Fibroblast of skin of scalp (primary cell): ENCODE measurements at places on chromosomes 4 and X.
A peak's percentile ranks its signal among the peaks of the same experiment; 100 is the strongest.

DNA sequence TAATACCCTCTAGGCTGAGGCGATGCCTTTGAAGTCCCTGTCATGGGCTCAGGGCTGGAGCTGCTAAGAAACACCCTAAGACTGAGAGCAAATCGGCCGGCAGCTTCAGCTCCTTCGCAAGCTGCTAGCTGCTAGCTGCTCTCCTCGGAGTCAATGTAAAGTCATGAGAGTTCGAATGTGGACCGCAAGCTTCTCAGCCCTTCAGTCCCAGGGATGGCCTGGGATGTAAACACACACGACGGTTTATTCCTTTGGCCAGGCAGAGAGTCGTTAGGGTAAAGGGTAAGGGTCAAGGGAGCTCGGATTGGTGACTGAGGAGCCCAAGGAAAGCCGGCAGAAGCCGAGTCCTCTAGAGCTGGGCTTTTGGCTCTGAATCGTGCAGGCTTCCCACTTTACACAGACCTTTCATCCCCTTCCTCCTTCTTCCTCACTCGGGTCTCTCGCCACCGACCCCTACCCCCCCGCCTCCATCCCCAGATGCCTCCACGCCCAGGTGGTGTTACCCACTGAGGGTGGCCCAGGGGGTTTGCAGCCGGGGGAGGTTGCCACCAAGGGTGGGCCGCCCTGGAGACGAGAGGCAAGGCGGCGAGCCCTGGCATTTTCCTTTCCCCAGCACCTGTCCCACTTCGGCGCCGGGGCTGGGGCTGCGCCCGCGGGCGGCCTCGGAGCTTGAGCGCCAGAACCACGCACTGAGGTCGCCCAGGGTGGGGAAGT, 3.1 kb upstream of the BCORL1 start:
- DNase-seq = no peak

GRCh38 chr4:77127837-77128621, 29.0 kb upstream of the CCNG2 start:
- no peak for DNase-seq

DNA sequence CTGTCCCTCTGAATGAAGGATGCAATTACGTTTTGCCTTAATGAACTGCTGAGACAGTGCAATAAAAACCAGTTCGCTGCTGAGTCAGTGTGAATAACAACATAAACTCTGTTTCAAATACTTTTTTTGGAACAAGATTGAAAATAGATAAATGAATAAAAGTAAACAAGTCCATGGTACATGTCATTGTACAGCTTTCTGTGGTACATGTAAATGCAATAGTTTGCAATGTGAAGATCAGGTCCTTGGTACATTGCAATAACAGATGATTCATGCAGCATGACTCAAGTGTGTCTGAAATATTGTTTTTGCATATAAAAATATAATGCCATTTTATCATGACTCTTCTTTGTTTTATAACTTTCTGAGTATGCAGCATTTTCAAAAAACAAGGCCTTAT, 193.4 kb upstream of the PACRGL start:
- peak; percentile 89 for DNase-seq

- DNase-seq = no peak
Measured at GRCh38 chr4:7799736-7800135, 139.9 kb downstream of the AFAP1 start.

- DNase-seq = no peak
Measured at GRCh38 chr4:152243896-152244595, 291.8 kb downstream of the FBXW7 start.

- no peak for DNase-seq
Measured at GRCh38 chr4:146647615-146648460, 9.1 kb downstream of the POU4F2 start.

DNA sequence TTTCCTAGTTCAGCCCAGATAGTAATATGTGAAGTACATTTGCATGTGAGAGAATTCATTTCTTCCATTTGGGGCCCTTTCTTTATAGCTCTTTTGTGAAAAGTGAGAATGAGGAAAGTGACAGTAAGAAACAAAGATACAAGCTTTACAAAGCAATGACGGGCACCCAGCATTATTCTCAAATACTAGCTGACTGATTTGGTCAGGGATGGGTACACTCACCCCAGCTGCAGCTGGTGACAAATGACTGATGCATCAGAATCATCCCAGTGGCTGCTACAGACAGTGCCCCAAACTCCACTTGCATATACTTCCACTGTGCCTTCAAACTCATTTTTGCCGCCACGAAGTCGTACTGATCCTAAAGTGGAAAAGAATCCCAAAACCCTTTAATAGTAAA, 14.8 kb downstream of the PRSS12 start:
- DNase-seq = peak; percentile 40

DNA sequence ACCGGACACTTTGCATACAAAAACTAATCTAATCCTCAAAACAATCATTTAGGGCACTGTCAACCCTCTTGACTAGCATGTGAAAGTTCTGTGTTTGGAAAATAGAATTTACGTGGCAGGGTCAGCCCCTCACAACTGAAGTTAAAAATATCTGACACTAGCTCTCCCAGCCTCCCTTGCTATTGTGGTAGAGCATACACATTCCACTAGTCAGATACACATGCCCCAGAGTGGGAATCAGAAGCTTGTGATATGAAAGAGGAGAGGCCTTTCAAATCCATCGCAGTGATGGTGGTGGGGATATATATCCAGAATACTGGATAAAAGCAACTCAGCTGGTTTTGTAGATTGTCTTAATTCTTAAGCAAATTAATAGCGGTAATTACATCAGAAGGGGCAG, 205.7 kb upstream of the IL15 start:
- no peak for DNase-seq

DNA sequence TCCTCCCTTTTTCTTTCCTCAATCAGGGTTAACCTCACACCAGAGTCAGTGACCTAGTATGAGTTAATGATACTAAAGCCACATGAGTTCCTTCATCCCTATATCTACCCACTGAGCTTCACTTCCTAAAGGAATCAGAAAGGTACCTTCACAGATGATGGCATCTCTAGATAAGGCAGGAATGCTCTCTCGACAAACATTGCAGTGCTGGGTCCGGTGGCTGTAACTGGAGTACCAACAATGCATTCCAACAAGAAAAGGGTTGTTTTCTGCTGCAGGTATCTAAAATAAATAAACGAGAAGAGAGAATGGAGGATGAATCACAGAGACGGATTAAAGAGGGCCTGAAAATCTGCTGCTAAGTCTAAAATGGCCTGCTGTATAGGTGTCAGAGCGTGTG, 66.7 kb downstream of the DGKK start:
- DNase-seq = no peak

DNA sequence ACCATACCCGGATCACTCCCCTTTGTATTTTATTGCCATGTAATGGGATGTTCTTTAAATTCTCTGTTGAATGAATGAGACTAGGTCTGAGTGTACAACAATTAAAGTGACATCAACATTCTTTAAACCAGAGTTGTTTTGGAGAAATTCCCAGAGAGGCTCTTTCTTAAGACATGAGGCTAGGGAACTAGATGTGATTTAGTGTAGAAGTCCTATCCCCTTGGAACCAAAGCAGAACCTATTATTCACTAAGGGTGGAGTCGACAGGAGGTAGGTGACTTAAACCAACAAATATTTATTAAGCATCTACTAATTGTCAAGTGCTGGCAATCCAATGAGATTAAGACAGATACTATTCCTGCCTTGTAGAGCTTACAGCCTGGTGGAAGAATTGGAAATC, 1.7 kb downstream of the EIF1AX start:
- DNase-seq = peak; percentile 35

DNA sequence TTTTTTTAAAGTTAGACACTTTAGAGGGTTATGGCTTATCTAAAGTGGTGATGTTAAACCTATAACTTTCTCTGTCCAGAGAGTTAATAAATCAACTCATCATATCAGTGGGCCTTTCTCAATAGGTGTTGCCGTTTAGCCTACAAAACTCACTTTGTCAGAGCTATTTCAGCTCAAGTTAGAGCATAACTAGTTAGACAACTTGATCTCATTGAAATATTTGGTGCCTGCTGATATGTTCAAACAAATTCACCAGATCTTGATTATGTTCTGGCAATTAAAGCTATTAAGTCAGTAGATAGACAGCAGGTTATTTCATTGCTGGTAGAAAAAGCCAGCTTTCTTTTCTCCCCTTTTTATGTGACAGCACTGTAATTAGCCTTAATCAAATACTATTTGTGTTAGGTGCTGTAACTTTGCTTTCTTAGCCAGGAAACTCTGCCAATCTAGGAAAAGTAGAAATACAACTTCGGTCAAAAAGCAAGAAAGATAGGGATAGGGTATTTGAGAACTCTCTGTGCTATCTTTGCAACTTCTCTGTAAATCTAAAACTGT, 191.8 kb downstream of the MAML3 start:
- no peak for DNase-seq

DNA sequence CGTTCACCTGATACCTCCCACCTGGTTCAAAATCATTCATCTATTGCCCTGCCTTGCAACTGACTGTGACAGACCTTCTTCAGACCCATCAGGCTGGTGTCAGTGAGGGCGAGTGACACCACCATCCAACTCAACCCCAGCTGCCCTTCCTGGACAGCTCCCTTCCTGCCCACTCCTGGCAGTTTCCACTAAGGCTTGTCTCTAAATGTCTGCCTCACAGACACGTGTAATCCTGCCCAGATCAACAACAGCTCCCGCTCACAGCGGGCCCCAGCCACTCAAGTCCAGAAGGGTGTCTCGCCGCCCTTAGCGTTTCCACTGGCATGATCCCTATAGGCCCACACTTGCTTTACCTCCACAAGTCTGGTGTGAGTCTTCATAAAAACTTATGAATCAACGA, 28.9 kb downstream of the ACSL1 start:
- DNase-seq = no peak

GRCh38 chr4:6339818-6340445, 70.3 kb downstream of the WFS1 start:
- DNase-seq = no peak

DNA sequence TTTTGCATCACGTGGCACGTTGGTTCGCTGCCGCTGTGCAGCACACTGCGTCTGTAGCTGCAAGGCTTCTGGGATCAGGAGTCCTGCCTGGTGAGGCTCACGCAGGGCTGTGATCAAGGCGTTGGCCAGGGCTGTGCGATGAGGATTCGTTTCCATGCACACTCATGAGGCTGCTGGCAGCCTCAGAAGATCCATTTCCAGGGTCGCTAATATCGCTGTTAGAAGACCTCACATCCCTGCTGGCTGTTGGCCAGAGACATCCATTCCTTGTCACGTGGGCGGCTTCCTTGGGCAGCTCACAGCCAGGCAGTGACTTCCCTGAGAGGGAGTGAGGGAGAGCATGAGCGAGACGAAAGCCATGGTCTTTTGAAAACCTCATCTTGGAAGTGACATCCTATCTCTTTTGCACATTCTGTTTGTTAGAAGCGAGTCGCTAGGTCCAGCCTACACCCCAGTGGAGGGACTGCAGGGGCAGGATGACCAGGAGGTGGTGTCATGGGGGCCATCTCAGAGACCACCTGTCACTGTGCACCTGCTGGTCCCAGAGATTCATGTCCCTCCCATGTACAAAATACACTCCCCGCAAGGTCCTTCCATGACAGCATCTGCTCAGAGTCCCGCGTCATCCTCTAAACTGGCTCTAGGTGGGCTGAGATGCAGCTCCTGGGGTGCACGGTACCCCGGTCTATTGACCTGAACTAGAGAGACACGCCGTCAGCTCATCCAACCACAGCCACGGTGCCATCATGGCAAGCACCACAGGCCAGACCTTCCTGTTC, 12.2 kb downstream of the RGS12 start:
- DNase-seq = no peak

GRCh38 chrX:49995107-49995731, 72.8 kb downstream of the CLCN5 start:
- DNase-seq = peak; percentile 75

GRCh38 chrX:9318213-9318612, 146.6 kb upstream of the TBL1X start:
- no peak for DNase-seq
